Activated T-helper 1 cell treated with Interleukin-2 at 50 U/mL for 16 hours (primary cell): ENCODE measurements at places on chromosomes 5 and 9.

GRCh38 chr5:18563853-18564252 is 929.6 kb downstream of the TAF11L14 start:
- no peak for DNase-seq

DNA sequence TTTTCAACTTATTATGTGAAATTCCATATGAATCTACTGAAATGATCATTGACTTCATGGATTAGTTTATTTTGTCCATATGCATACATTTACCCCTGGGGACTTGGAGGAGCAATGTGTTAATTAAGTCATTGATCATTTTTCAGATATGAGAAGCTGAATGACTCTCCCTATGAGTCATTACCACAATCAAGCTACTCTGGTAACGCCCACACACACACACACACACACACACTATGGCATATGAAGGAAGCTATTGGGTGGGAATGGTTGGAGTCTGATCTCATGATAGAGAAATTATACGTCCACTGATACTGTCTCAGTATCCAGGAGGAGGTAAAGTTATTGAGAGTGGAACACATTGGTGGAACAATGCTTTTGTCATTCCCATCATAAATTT is 528.9 kb downstream of the AGTPBP1 start:
- DNase-seq = no peak

- DNase-seq = no peak
Measured at GRCh38 chr5:177070536-177071191, 16.1 kb upstream of the FGFR4 start.

DNA sequence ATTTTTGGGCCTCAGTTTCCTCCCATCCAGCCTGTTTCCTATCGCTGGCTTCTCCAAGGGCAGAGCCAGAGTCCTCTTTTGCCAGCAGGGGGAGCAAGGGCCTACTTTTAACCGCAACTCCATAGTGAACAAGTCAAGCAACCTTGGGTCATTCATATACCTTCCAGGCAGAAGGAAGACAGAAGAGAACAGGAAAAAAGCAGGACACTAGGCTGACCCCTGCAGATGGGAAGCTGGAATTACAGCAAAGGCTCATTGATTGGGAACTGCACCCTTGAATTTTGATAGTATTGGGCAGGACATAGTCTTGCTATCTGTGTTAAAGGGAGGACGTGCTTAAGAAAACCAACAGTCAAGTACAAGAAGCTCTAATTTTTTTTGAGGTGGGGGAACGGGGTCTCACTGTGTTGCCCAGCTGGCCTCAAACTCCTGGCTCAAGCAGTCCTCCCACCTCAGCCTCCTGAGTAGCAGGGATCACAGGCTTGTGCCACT is 30.1 kb downstream of the QRFP start:
- DNase-seq = no peak

DNA sequence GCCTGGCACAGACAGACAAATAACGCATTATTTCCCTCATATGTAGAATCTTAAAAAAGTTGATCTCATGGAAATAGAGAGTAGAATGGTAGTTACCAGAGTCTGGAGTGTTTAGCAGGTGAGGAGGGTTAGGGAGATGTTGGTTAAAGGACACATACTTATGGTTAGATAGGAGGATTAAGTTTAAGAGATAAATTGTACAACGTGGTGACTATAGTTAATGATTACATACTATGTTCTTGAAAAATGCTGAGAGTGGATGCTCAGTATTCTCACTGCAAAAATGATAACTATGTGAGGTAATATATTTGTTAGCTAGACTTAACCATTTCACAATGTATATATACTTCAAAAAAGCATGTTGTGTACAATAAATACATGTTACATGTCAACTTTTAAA is 38.0 kb downstream of the CERT1 start:
- no peak for DNase-seq

DNA sequence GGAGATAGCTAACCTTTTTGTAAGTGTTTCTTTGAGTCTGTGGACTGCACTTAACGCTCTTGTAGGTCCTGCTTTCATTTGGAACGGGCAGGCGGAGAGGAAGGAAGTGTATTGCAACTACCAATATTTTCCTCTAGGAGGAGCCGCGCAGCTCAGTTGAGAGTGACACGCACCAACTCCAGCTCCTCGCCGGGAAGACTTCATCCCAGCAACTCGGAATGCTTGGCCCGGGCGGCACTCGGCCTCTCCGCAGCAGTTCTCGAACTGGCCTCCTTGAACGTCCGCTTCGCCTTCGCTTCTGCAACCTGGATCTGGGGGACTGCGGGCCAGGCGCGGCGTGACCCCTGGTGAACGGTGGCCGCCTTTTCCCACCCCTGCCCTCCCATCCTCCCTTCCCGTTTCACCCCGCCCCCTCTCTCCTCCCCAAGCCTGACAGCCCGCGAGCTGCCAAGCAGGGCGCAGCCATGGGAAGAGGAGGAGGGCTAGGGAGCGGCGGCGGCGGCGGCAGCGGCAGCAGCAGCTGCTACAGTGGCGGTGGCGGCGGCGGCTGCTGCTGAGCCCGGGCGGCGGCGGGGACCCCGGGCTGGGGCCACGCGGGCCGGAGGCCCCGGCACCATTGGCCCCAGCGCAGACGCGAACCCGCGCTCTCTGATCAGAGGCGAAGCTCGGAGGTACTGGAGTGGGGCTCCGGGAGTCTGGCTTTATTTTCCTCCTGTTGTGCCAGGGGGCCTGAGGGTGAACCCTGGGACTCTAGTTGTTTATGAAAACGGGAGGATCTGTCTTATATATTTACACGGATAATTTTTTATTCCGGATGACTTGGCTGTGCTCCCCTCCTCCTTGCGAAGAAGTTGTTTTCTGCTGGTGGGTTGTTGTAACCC is at the start of gene GHR:
TSS of gene GHR (plus strand) at position 155 of the 881 bp plus-strand sequence. CDS start 142,436 bp downstream, outside the sequence.
- DNase-seq = no peak

DNA sequence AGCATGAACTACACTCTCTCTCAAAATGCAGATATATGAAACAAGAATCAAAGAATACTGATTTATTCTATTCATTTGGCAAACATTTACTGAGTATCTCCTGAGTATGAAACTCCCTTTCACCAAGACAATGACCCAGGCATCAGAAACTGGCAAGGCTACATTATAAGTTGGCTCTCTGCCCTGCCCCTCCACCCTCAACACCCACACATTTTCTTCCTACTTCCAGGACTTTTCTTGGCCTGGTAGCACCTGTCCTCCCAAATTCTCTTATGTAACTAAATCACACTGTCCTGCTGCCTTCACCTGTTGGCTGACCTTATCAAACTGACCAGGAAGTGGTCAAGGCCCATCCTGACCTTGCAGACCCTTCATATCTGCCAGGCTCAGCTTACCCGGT is 3.5 kb downstream of the RASEF start:
- no peak for DNase-seq

- no peak for DNase-seq
Measured at GRCh38 chr9:33129251-33129885, 37.8 kb downstream of the B4GALT1 start.

DNA sequence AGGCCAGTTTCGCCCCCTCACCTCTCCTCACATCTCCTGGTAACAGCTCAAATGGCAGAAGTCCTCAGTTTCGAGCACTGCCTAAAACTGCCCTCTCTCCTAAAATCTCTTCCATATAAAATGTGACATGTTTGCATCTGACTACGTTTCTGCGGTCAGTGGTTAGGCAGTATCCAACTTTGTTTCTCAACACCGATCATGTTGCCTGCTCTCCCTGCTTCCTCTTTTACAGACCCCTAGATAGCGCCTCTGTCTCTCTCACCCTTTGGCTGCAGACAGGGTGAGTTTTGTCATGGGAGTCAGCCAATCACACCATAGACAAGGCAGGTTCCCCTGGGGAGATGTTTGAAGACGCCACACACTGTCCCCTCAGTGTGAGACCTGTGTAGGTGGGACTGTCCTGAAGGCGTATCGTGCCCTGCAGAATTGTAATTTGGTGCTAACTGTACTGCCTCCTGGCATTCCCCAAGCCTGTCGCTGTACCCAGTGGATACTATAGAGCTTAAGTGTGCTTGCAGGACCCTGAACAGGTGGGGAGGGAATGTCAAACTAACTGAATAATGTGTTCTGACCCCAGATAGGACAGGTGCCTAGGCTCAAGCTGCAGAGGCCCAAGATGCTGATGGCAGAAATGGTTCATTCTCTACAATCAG is 1.1 kb downstream of the HEXB start:
- DNase-seq = no peak

- no peak for DNase-seq
Measured at GRCh38 chr5:83474161-83474796, 2.7 kb downstream of the VCAN start.

DNA sequence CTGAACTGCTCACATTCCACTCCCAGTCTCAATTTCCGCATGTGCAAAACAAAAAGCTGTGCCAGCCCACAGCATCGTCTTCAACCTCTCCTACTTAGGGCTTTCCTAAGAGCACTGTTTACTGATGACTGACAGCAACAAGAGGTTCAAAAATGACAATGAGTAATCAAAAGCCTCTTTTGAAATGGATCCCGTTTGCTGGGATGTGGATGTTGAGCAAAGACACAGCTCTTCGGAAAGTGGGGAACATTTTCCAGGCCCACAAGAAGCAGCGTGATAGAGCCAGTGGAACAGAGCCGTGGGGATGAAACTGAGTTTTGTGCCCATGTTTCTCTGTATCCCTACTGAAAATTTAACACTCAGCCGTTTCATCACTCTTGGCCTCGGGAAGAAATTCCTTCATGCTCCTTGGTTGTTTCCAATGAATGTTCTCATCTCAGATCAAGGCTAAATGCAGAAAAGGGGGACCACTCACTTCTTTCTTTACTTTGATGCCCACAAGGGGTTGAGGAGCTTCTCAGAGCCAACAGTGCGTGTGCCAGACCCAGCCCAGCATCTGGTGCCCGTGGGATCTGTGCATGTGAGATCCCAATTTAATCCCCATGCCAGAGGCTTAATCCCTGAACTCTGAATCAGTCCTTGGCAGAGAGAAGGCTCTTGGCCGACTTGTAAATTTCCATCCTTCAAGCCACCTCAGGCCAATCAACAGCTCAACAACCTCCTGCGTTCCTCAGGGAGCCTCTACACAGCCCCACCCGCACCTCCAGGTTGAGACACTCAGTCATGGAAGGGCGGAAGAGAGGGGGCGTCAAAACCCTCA is 230.2 kb upstream of the DAPK1 start:
- no peak for DNase-seq
